ENCODE measurements at places on chromosomes 5 and 9. TPM values are rescaled to one million over a fixed set of nuclear protein-coding genes. Genes with fewer than 3 reads are reported as not detected.

GRCh38 chr5:75433814-75434506 is 77.5 kb downstream of the CERT1 start:
- DNase-seq: no peak

DNA sequence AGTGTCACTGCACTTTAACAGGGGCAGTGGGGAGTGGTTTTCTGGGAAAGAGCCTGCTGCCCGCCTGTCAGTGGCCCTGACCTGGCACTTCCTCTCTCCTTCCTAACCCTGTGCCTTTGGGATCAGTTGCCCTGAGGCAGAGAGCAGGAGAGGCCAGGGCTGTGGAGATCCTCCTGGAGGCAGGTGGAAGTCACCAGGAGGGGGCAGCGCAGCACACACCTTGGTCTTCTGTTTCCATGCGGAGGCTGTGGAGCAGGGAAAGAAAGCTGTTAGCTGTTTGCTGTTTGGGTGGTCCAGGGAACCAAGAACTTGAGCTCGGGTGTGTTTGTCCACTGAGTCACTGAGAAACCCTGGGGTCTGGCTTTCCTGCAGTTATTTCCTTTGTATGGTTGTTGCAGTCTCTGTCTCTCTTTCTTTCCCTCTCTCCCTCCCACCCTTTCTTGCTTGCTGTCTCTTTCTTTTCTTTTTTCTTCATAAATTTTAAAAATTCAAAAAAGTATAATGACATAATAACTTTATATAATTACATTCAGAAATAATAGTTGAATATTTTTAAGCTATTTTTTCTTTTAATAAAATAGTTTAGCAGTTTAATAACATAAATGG is 28.1 kb downstream of the NTRK2 start:
- no peak for DNase-seq

DNA sequence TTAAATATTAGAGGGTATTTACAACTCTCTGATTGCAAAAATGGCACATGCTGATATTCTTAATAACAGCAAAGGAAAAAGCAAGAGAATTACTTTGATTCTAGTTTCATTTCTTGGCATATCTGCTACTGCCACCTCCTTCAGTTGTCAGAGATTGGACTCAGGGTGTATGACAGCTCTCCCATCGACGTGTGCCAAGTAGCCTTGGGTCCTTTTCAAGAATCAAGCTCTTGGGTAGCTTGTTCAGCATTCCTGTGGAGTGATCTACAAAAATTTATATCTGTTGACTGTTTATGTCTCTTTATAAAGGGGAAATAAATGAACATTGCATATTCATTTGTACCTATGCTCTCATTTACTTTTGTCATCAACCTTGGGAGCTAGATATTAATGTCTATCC is 315.6 kb downstream of the PRR16 start:
- no peak for DNase-seq

DNA sequence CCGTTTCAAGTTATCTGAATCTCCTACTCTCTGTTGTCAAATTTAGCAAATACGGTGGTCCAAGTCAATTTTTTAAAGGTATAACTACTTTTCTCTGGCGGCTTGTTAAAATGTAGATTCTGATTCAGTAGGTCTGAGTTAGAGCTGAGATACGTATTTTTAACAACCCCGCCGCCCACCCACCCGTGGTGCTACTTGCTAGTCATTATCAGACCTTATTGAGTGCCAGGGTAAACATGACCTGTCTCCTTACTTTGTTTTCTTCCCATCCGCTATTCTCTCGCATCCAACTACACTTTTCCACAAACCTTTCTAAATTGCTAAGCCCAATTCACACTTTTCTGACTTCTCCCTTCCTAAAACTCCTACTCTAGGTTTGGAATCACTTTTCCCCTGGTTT is 694 bp upstream of the PLAA start:
- DNase-seq: no peak

The PDE8B gene
- polyA plus RNA-seq: not detected

GRCh38 chr9:99782962-99783718 is 38.5 kb upstream of the NR4A3 start:
- no peak for DNase-seq

The TAF1L gene
- not detected for polyA plus RNA-seq

DNA sequence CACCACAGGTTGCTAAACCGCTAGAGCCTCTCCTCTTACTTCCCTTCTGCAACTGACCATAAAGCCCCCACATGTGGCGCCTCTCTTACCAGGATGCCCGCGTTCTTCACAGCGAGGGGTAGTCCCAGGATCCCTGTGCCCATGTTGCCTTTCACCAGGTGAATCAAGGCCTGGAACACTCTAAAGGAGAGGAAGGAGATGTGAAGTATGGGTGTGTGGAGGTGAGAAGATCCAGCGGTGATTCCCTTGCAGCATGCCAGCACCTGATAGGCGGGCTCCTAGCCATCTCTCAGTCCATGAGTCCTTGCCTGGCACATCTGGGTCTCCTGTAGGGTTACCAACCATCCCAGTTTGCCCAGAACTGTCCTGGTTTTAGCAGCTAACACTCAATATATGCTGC is 3.3 kb downstream of the SLC36A2 start:
- DNase-seq: no peak

- no peak for DNase-seq
These were observed 27.5 kb downstream of the ADRB2 start for GRCh38 chr5:148853868-148854267.

GRCh38 chr5:157582731-157583620 is 7.4 kb upstream of the ADAM19 start:
- no peak for DNase-seq

The RASGEF1C gene
- polyA plus RNA-seq: not detected
